ENCODE measurements at places on chromosomes 11 and 22.

DNA sequence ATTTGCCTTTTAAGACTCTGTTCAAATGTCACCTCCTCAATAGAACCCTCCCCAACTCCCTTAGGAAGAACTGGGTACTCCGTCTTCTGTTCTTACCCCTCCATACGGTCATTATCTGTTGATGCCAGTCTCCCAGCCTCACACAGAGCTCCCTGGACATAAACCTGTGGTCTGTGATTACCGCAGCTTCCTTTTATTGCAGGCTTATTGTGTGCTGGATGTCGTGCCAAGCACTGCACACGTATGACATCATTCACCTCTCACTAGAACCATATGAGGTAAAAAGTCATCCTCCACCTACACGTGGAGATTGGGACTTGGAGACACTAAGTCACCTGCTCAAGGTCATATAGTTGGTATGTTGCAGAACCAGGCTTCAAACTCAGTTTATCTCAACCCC lies 15.3 kb downstream of the PTPN5 start:
- no peak for DNase-seq

GRCh38 chr11:57273448-57274058 lies 36.5 kb upstream of the APLNR start:
- DNase-seq = no peak

- no peak for DNase-seq
Observed at GRCh38 chr11:64771861-64772260, 6.5 kb downstream of the SF1 start.

- no peak for DNase-seq
Observed at GRCh38 chr11:118124929-118125535, 27.6 kb downstream of the SCN4B start.

DNA sequence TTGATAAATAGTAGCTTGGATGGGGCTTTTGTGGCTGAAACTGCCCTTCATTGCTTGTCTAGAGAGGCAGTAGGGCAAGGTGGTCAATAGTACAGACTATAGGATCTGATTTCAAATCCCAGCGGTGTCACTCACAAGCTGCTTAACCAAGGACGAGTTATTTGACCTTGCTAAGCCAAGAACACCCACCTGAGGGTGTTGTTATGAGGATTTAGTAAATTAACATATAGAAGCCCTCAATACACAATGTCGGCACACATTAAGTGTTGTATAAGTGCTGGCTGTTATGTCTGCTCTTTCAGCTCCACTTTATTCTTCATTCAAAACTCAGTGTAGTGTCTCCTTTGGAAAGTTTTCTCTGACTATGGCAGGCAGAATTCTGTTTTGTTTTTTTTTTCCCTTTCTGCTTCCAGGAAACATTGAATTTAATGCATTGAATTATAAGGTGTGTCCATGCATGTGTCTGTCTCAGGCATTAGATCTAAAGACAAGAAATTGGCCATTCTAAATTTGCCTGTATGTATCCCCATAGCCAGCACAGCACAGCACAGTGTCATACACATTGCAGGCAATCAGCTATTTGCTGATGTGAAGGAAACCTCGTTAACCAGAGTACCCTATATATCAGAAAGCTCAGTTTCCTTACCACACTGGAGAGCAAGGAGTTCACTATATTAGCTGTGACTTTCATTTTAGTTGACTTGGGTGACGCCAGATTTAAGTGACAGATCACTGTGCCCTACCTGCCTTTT lies 212.1 kb downstream of the NELL1 start:
- no peak for DNase-seq

DNA sequence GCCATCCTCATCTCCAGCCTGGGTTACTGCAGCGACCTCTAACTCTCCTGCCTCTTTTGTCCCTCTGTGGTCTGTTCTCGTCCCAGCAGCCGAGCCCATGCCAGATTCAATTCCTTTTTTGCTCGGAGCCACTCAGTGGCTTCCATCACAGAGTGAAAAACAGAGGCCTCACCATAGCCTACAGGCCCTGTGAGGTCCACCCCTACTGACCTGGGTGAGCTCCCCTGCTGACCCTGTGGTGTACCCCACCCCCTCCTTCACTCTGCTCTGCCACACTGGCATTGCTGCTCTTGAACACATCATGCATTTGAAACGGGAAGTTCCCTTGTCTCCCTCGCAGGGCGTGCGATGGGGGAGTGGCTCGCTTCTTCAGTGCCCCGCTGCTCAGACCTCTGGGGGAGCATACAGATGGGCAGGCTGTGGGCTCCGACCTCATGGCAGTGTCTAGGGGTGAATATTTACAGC lies 2.1 kb downstream of the AIP start:
- DNase-seq = no peak

DNA sequence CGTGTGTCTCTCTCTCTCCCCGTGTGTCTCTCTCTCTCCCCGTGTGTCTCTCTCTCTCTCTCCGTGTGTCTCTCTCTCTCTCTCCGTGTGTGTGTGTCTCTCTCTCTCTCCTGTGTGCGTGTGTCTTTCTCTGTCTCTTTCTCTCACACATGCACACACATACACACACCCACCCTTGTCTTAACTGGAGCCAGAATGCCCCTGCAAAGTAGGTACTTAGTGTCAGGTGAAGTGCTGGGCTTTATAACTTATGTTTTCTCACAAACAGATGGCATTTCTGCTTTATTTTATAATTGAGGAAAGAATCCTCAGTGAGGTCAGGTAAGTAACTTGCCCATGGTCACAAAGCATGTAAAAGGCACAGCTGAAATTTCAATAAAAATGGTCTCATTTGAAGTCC lies 106.0 kb downstream of the CSNK2A3 start:
- no peak for DNase-seq

GRCh38 chr11:61054927-61055562 lies 47.2 kb upstream of the CD5 start:
- DNase-seq = no peak

DNA sequence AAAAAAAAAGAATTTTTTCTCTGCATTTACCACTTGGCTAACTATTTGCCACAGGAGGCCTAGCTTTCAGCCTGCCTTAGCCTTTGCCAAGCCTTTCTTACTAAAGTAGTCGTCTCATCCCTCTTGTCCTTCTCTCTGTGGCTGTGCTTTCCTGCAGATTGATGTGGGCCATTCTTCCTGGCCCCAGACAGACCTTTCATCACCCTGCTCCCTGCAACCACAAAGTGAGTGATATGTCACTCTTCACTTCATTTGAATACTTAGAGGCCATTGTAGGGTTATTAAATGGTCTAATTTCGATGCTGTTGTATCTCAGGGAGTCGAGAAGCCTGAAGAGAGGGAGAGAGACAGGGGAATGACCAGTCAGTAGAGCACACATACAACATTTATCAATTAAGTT lies 37.6 kb downstream of the ART5 start:
- no peak for DNase-seq

Measured in stimulated activated CD8-positive, alpha-beta memory T cell treated with anti-CD3 and anti-CD28 coated beads, Interleukin-15, amount 100 ng/mL, for 24 hours (primary cell).